ENCODE measurements at places on chromosomes 7 and 10.

DNA sequence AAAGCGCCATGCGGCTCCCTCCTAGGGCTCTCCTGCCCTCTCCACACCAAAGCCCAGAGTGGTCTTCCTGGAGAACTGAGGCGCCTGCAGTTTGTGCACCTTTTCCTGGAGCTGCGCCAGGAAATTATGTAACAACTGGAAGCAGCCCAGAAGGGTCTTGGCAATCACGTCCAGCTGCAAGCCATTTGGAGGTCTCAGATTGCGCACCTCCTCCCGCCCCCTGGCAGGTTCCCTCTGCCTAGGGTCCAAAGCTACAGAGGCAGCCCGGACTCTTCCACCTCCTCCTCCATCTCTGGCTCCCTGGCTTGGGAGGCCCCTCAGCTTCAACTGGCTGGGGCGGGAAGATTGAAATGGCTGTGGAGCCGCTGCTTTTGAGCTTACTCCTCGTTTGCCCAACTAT, 34.0 kb upstream of the SFTPD start:
- no peak for DNase-seq

DNA sequence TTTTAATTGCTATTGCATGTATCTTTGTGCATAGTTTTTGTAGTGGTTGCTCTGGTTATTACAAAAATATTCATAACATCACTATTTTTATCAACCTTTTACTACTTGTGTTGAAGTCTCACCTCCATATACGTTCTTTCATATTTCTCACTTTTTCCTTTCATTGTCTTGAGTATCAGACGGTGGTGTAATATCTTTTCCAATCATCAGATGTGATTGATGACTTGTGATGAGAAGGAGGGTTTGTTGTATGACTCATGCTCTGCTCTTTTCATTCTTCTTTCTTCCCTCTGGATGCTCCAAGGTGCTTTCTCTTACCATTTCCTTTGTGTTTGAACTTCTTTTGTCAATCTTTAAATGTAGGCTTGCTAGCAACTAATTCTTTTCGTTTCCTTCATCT, 310.2 kb downstream of the TNS3 start:
- DNase-seq = no peak

- DNase-seq = no peak
Observed at GRCh38 chr7:134832367-134832766, 52.9 kb downstream of the CALD1 start.

GRCh38 chr10:70991140-70992124, 103.1 kb upstream of the PCBD1 start:
- peak; percentile 58 for DNase-seq

DNA sequence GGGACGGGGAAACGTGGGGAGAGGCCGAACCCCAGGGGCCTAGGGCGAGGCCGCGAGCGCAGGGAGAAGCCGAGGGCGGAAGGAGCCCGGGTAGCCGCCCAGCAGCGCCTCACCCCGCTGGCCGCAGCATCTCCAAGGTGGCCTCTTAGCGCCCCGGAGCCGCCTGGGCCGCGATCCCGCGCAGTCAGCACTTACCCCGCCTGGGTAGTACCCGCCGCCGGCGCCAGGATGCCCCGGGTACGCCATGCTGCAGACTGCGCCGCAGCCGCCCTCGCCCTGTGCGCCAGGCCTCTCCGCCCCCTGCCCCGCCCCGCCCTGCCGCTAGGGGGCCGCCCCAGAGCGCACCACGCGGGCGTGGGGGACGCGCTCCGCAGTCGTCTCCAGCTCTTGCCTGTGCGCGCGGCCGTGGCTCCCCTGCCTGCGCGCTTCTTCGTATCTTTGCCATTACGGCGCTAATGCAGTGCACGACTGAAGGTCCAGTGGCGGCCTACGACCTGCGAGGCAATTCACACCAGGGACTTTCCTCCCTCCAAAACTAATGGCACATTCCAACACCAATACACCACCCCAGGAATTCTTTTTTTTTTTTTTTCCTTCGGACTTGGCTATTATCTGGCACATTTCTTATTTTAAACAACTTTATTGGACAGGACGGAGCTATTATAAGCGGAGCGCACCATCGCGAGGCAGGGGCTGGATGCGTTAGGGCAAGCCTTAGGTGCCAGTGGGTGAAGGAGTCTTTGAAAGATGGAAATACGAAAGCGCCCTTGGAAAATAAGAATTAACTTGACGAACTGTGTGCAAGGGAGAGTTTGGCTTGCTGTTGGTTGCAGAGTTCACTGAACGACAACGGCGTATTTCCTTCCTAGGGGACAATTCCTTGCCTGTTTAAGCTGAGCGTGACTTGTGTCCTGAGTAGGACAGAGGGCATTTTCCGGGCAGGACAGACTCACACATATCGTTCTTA, at the start of gene SRI:
Gene SRI (minus strand): TSS at position 258 of the 967 bp plus-strand sequence. CDS start 12 bp downstream, at position 246.
- peak; percentile 94 for DNase-seq

DNA sequence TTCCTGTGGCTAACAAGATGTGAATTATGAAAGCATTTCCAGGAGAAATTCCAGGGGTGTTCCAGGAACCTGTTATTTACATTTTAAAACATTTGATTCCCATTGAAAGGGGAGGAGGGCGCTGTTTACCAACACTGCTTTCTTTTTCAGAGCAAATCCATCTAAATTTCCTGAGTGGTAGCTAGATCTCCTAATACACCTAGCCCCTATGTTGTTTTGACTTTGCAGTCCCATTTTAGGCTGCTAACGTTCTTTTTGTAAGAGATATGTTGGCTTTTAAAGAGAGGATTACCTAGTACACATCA, 130.8 kb downstream of the TCF7L2 start:
- DNase-seq = no peak

- no peak for DNase-seq
Observed at GRCh38 chr7:1893451-1893850, 223.4 kb downstream of the ELFN1 start.

DNA sequence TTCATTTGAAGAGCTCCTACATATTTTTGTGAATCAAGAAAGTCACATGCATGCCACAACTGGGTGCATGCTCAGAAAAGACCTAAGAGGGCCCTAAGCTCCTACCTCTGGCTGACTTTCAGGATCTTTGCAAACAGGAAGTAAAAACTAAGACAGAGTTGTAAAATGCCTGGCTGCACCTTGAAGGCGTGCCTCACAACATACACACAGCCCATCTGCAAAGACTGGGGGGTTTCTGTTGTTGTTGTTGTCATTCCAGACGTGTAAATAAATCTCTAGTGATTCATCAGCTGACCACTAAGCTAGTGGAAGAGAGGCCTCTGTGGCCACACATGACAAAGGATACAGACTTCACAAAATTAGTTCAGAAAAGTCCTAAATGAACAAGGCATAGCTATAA, 31.8 kb downstream of the SMURF1 start:
- no peak for DNase-seq

DNA sequence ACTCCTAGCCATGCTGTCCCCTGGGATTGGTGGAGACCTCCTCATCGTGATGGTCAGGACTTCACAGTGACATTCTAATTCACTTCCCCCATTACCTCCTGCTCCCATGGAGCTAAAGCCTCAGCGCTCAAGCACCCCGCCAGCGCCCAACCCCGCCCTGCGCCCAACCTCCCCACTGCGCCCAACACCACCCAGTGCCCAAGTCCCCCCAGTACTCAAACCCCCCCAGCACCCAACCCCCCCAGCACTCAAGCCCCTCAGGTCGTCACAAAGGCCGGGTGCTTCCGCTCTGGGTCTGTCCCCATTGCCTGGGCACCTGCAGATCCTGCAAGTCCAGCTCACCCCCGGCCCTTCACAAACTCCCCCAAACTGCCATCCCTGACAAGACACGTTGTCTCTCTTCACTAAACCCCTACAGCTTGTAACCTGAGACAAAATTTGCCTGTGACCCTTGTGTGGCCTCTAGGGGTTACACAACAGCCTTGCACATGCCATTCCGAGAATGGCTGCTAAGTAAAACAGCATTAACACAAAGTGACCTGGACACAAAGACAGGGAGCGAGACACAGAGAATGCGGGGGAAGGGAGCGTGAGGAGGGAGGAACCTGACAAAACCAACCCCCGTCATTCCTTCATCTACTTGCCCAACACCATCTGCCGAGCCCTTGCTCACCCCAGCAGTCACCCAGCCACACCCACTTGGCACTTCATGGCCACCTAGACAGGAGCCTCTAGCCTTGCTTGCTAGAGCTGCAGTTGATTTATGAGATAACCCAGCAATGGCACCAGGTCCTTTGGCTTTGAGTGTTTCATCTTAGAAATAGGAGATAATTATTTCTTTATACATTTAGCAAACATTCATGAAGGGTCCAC, 107.8 kb downstream of the ADARB2 start:
- DNase-seq = no peak

DNA sequence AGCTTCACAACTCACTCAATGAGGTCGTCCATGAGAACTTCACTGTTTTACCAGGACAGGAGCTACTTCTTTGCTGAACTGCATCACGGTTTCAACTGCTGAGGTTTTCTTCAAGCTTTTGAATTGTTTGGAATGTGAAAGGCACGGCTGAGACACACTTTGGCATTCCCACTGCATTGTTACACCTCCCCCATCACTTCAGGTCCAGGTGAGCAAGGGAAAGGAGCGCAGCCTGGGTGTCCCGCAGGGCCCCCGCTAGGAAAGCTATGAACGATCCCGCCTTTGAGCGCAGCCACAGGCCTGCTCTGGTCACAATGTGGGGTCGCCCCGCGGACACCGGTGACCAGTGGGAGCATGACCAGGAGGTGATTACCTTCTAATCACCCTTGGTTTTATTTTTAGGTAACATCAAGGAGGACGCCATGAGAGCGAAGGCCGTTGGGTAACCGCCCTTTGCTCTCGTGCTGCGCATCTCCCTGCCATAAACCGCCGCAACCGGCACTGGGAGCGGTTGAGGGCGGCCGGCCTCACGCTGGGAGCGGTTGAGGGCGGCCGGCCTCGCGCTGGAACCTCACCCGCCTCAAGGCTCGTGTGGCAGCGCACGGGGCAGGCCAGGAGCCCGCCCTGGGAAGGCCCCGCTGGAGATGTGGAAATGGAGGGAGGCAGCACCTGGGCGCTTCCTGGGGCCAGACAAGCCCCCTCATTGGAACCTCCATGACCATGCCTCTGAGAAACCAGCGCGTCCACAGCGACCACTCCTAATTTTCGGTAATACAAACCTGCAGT, 50.9 kb upstream of the SGMS1 start:
- DNase-seq = no peak

DNA sequence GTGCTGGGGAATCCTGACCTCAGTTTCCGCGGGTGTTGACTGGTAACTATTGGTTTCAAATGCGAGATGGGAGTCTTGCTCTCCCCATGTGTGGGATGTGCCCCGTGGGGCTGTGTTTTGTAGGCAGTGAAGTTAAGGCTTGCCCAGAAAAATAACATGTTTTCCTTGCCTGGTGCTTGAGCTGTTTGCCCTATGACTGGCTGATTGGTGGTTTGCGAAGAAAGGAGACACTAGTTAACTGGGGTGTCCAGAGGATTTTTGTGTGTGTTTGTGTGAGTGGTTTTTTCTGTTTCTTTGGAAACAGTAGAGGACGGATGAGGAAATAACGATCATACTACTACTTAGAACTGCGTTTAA, 61.9 kb downstream of the CREB5 start:
- DNase-seq = no peak

DNA sequence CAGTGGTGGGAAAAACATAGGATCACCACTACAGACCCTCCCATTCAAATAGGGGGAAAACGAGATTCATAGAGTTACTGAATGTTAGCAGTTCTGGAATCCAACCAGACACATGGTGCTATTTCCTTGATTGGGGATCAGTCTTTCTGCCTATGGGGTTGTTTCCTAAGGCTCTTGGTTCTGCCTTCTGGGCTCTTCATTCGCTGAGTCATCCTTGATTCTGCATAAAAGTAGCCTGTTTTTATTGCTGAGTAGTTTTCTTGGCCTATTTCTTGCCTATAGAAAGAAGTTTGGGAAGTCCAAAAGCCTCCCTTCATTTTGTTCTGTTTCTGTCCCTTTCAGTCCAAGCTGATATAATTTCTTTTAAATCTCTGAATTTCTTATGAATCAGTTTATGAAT, 99.3 kb upstream of the OIT3 start:
- peak; percentile 26 for DNase-seq

DNA sequence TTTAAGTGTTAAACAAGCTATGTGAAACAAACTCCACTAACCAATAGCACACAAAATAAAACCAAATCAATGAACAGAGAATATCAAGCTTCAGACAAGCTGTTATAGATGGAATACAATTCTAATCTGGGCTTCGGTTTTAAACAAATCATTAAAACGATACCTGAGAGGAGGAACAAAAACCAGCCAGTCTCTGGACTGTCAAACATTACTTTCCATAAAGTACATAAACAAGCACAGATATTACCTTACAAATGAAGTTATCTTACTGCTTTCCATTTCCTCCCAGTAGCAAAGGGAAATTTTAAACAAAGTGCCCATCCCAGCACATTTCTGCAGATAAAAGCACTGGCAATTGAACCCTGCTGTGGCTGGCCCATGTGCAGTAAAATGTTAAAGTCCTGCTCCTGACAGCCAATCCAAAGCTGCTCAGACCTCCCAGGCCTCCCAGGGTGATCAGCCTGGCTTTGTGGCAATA, 128.0 kb downstream of the NRCAM start:
- no peak for DNase-seq

DNA sequence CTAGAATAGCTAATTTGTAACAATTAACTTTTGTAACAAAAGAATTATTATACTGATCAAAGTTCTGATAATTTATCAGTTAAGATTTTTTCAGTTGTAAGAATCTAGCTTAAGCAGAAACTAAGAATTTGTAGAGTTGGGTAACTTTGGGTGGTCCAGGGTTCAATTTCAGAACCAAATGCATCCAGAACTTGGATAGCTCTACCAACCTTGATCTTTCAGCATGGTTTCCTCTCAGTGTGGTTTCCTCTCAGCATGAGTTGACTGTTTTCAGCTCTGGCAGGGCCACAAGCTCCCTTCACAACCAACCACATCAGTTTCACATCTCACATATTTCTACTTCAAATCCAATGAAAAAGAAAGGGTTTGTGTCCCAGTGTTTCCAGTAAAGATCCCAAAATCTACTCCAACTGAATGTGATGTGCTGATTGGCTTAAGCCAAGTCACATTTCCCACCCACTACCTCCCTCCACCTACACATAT, 3.3 kb upstream of the FAS start:
- peak; percentile 55 for DNase-seq

GRCh38 chr7:94511718-94512117, 2.1 kb downstream of the CASD1 start:
- no peak for DNase-seq

DNA sequence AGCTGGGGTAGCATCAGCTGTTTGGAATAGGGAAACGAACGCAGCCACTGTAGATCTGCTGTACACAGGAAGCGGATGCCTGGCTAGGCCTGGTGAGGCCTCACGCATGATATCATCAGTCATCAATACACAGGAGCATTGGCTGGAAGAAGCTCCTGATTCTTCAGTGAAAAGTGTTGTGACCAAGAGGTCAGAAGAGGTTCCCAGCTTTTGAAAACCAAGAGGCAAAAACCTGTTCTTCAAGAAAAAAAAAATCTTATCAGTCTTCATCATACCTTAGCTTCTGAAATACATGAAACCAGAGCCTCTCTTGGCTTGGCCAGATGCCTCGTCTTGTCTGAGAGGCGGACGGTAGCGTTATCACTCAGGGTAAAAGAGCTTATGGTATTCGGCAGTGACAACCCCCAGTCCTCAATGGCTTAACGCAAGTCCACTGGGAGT, 139.3 kb upstream of the TCF7L2 start:
- DNase-seq = no peak

GRCh38 chr7:77202481-77202976, 2.9 kb upstream of the FGL2 start:
- no peak for DNase-seq

- DNase-seq = no peak
Observed at GRCh38 chr10:60107308-60107976, 201.1 kb upstream of the CCDC6 start.
